ENCODE measurements at places on chromosomes 3 and 15.

DNA sequence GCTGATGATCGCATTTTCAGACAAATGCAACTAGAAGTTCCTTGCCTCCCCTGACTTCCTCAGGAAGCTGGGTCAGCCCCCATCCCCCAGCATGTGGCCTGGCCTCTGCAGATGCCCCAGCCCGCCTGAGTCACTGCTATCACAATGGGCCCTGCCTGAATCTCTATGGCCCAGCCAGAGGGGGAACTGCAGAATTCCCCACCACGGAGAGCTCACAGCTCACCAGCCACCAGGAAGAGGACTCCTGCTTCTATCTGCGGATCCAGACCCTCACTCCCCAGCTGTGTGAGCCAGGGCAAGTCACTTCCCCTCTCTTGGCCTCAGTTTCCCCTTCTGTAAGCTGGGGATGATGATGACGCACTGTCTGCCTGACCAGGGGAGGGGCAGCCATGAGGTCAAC is 6.9 kb downstream of the PLXND1 start:
- DNase-seq: peak; percentile 80

- no peak for DNase-seq
These were observed 52.8 kb downstream of the DHX30 start for GRCh38 chr3:47855461-47856383.

DNA sequence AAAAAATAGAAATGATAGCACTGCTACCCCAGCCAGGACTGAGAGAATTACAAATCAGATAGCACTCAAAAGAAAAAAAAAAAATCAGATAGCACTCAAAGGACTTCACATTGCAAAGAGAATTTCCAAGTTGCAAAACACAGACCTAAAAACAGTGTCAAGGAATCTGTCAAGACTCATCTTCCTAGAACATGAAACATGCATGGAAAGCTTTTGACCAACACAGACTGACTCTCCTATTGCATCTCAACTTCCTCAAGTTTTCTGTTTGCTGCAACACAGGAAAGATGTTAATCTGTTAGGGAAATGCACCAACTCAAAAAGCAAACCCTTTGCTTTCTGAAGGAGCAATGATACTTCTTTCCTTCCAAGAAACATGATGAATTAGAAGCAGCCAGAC is 42.3 kb downstream of the RAB27A start:
- DNase-seq: no peak

DNA sequence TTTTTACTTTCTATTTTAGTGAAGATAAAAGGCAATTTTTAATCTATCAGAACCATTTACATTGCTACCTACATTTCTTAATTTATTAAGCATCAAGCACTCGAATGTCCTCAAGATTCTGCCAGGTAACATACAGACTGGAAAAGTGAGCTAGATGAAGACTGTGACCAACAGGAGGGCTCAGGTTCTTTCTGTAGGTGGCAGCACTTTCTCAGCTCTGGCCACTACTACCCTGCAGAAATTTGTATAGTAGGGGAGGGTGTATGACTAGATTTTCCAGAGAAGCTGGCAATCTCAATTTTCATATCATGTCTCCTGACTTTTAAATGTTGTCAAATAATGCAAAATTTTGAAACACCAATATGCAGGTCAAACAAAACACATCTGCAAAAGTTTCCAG is 165.0 kb upstream of the SUCLG2 start:
- DNase-seq: no peak

DNA sequence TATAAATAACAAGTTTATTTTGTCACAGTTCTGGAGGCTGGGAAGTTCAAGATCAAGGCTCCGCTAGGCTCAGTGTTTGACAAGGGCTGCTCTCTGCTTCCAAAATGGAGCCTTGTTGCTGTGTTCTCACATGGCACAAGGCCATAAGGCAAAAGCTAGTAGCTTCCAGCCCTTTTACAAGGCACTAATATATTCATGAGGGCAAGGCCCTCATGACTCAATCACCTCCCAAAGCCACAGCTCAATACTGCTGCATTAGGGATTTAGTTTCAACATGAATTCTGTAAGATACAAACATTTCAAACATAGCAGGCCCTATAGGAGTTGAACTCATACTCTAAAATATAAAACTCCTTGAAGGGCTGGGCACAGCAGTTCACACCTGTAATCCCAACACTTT is 30.2 kb downstream of the ZBTB11 start:
- no peak for DNase-seq

DNA sequence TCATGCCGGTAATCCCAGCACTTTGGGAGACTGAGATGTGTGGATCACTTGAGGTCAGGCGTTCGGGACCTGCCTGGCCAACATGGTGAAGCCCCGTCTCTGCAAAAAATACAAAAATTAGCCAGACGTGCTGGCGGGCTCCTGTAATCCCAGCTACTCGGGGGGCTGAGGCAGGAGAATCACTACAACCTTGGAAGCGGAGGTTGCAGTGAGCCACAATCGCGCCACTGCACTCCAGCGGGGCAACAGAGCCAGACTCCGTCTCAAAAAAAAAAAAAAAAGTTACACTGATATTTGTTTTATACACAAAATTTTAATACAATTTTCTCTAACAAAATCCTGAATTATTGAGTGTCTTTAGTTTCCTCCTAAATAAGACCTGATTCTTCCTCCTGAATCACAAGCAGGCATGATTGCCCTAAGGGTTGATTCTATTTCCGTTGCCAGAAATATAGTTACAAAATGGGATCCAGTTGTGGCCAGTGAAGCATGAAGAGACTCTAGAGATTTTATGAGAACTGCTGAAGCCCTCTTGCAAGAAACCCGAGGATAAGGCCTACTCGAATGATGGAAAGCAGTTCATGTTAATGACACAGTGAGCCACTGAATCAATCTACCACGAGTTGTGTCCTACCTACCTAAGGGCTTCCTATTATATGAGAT is 9.6 kb upstream of the SMARCC1 start:
- DNase-seq: no peak

DNA sequence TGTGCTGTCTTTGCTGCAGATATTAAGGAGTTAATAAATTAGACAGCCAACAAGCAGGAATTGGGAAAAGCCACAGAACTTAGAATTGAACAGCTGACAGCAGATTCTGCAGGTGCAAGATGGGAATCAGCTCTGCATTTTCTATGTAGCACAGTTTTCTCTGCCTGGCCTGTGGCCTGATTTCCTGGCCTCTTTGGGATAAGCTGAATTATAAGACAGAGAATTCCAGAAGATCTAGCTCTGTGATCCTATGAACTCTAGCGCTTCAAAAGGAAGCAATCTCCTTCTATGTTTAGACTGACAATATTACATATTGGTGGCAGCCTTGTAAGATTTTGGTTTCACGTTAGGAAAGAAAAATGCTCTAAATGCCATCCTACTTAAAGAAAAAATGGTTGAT is 24.0 kb upstream of the SOX2 start:
- DNase-seq: no peak

GRCh38 chr3:171704002-171704401 is 106.3 kb downstream of the PLD1 start:
- DNase-seq: peak; percentile 39

GRCh38 chr15:63522225-63522578 is 17.8 kb downstream of the USP3 start:
- no peak for DNase-seq

DNA sequence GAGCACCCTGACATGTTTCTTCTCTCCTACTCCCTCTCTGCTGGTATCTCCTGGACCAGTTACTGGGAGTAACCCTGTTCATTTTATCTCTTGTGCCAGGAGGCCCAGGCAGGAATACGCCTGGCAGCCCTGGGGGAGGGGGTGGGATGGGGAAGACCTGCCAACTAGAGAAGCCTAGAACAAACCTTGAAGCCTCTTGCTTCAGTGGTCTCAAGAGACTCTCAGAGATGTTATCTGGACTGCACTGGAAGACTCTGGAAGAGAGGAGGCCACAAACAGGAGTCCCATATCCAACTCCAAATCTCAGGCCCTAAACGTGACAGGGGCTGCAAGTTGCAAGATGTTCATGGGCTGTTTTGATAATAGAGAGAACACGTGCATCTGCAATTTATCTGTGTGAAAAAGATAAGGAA is at the start of gene EPB42:
EPB42 (minus strand) TSS at position 28 of the 413 bp plus-strand sequence. CDS start 193 bp downstream, outside the sequence.
- no peak for DNase-seq

DNA sequence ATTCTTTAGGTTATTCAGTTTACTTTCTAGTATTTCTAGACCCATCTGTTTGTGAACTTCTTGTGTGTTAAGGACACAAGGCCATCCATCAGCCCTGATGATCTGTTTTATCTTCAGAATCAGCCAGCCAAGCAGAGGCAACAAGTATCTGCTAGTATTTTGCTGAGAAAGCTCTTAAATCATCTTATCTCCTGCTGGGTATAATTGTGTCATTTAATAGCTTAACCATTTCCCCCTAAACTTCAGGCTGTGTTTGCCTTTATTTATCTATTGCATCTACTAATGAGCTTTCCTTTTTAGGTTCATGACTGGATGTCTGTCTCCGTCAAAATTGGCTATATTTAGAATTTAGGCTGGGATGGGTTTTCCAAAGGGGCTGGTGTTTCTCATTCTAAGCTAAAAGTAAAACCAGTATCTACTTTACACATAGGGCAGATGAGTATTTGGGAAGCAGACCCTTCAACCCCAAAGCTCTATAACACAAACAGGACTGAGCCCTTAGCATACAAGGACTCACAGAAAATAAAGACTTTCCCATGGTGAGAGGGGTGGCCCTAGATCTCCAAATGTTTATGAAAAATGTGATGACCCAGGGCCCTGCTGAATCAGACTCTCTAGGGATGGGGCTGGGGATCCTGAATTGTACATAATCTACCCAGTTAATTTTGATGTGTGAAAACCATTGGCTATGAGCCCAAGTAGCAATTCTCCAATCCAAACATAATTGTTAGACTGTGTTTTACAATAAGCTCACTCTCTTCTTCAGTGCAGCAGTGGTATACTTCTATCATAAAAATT is 65.3 kb upstream of the PSMD6 start:
- no peak for DNase-seq

DNA sequence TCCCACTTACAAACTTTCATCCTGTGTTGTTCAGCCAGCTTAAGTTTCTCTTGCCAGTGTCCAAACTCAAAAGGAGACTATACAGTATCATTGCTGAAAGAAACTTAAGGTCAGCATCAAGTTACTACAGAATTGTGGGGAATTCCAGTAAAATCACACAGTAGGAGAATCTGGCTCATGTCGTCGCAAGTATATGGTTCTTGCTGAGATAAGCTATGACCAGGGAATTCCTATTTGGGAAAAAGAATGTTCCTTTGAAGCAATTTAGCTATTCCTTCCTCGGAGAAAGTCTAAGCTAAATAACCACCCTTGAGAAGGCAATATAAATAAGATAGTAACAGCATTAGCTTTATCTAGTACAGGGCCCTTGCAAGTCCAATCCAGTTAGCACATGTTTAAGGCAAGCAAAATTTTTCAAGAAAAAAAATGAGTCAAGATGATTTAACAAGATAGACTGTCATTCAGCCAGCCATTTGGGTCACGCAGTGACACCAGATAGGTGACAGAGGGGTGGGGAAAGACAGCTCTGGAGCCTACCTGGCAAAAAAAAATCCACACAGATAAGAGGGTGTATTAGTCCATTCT is 78.2 kb upstream of the THBS1 start:
- no peak for DNase-seq

DNA sequence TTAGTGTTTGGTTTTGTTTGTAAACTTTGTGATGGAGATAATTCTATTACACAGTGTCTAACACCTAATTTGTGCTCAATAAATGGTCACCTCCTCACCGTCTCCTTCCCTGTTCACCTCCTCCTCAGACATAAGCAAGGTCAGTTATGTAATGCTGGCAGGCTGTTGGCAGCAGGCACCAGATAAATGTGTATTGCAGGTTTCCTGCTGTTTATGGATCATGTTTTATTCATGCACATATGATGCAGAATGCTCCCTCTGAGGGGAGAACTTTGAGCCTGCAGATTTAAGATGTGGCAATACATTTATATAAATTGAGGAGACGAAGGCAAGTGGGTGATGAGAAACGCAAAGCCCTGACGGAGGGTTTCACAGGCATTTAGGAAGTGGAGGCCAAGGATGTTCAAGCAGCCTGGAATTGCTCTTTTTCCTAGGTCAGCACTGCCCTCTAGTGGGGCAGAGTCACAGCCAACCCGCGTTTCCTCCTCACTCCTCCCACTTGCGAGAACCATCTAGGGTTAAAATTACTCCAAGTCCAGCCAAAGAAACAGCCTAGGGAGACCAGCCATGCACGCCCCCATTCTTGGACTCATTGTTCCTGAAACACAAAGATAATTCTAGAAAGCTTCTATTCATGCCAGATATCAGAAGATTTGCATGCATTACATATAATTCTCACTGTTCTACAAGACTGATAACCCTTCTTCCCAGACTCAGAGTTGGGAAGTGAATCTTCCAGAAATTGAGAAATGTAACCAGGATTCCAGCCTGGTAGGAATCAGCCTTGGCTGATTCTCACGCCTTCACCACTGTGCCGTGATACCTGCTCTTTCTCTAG is 228.7 kb downstream of the SLCO3A1 start:
- DNase-seq: peak; percentile 66

GRCh38 chr15:78921940-78922339 is 22.9 kb downstream of the CTSH start:
- peak; percentile 85 for DNase-seq

- DNase-seq: no peak
These were observed 242.6 kb upstream of the THBS1 start for GRCh38 chr15:39338251-39338650.

GRCh38 chr15:84151205-84151931 is 84.2 kb upstream of the GOLGA6L4 start:
- DNase-seq: no peak

All from HL-60 (cell line).